ENCODE measurements at places on chromosomes 13 and 19.
A peak's percentile ranks its signal among the peaks of the same experiment; 100 is the strongest.

DNA sequence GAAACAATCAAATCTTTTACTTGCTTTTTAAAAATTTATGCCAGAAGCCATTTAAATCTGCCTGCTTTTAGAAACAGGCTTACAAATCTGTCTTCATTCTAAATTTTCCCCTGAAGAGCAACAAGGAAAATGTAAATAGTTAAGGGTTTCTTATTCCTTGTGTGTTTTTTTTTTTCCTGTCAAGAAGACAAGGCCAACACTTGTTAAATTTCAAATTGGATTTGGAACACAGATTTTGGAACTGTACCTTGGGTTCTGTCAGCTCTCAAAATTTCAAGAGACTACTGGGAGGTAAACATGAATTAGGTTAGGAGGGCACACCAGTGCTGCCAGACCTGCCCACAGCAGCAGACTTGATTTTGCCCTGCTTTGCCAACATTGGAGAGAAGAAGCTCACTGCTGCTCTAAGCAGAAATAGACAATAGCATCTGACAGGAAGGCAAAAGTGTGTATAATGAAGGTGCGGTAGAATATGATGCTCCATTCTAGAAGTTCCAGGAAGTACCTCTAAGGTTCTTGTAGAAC lies 121.7 kb downstream of the NHLRC3 start:
- DNase-seq, result no peak

DNA sequence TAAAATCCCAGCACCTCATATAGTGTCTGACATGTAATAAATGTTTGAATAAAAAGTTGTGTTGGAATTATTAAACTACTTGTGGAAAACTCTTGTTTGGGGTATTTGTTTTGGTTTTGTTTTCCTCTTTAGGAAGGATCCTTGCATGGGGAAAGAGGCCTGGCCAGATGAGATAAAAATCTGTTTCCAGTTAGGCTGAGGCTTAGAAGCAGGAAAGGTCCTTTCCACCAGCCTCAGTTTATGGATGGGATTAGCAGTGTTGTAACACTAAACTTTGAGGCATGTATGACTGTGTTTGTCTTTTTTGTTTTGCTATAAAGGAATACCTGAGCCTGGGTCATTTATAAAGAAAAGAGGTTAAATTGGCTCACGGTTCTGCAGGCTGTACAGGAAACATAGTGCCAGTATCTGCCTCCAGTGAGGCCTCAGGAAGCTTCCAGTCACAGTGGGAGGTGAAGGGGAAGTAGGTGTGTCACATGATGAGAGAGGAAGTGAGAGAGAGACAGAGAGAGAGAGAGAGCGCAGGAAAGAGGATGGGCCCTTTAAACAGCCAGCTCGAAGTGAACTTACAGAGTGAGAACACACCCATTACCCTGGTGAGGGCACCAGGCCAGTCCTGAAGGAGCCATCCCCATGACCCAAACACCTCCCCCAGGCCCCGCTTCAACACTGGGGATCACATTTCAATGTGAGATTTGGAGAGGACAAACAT lies 21.6 kb downstream of the SPATA13 start:
- DNase-seq, result no peak

GRCh38 chr13:50126263-50126992 lies 111.2 kb downstream of the KCNRG start:
- DNase-seq, result no peak

- DNase-seq, result no peak
These were observed 31.6 kb downstream of the MCF2L start for GRCh38 chr13:113000575-113000974.

DNA sequence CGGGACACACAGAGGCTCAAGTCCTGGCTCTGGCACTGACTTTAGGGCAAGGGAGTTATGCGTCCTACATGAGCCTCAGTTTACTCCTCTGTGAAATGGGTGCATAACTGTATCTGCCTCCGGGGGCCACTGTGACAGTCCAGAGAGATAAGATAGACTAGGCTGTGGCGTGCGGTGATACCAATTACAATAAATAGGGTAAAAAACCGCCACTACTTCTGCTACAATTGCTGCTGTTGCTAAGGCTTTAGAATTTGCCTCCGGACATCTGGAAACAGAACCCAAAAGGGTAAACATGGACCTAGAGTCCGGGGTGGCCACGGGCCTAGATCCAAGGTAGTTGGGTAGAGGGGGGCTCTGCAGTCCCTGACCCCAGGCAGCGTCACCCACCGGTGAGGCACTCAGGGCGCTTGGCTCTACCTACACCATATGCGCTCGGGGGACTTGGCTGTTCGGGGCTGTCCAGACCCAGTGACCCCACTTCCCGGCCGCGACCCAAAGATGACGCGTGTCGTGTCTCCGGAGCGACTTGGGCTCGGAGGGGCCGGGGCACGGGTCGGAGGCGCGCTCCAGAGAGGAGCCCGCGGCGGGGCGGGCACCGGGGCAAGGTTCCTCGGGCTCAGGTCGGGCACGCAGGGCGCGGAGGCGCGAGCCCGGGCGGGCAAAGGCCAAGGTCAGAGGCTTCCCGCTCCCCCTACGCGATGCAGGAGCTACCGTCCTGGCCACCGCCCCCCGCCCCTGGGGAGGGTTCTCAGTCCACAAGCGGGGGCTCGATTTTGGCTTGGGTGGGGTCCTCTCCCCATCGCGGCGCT lies 1.1 kb downstream of the INSR start:
- no peak for DNase-seq

DNA sequence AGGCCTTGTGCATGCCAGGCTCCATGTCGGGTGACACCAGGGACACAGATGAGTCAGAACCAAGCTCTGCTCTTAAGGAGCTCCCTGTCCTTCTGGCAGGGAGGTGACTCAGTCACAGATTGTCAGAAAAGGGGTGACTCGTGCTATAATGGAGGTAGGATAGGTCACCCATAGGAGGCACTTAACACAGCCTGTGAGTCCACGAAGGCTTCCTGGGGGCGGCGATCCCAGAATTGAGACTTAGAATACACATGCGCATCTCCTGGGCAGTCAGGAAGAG lies 19.6 kb downstream of the FUZ start:
- DNase-seq, result no peak

DNA sequence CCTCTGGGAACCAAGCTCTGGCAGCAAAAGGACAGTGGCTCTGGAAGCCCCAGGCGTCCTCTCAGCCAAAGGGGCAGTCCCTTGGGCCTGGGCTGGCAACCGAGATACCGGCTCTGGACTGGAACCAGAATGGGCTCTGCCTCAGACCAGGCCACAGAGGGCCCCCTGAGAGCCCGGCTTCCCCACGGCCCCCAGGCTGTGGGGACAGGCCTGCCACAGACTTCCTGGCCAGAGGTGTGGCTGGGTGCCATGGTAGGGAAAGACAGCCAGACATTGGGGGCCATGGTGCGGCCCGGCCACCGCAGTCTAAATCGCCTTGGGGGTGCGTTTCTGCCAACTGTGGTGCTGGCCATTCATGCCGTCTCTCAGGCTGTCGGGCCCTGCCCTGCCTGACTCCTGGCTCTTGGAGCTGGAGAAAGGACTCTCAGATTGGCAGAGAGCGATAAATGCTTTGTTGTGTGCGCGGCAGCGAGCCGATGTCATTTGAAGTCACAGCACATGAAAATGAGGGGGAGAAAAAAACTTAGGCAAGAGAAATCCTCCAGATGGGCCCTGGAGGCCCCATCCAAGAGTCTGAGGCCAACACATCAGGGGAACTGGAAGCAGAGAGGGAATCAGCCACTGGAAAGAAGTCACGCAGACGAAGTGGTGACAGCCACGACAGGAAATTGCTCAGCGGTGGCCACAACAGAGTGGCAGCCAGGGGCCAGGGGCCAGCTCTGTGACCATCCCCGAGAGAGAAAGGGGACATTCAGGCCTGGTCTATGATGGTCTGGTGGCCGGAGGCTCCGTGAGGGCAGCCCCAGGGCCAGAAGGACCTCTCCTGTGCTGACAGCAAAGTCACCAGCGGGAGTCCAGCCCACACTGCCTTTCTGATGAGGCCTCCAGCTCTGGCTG lies 26.5 kb downstream of the SH3GL1 start:
- DNase-seq, result no peak

DNA sequence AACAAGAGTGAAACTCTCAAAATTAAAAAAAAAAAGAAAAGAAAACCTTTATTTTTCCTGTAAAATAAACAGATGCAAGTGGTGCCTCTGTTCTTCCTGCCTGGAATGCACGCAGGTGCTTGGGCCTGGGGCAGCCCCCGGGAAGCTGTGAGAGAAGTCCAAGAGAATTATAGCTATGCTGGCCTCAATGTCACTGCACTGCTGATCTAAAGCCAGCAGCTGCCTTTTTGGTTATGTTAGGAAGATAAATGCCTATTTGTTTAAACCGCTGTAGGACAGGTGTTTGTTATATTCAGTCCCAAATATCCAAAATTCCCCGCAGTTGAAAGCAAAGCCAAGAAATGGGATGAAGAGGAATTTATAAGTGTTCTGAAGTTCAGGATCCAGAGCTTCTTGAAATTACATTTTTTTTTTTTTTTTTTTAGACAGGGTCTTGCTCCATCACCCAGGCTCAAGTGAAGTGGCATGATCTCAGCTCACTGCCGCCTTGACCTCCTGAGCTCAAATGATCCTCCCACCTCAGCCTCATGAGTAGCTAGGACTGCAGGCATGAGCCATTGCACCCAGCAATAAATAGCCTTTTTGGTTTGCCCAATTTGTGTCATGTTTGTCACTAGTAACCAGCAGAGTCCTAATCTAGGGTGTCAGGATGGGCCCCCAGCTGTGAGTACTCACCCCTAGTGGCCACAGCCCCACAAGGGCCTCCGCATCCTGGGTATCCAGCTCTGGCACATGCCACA lies 2.2 kb downstream of the RINL start:
- DNase-seq, result no peak

GRCh38 chr13:104833221-104833620 lies 1702.2 kb downstream of the EFNB2 start:
- no peak for DNase-seq

DNA sequence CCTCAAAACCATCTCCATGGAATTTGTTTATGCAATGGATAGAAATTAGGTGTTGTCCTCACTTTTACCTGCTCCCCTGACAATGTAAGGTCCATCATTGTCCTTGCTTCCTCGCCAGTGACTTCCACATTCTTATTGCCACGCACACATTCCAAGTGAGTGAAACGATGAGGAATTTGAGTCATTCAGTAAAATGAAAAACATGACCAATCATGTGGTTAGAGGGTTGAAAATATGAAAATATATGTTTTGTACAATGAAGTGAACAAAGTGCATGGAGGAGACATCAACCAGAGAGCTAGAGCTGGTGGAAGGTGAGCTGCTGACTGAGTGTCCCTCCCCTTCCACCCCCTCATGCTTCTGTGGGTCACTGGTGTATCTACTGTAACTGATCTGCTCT lies 91.7 kb downstream of the ATP8A2 start:
- DNase-seq, result no peak

DNA sequence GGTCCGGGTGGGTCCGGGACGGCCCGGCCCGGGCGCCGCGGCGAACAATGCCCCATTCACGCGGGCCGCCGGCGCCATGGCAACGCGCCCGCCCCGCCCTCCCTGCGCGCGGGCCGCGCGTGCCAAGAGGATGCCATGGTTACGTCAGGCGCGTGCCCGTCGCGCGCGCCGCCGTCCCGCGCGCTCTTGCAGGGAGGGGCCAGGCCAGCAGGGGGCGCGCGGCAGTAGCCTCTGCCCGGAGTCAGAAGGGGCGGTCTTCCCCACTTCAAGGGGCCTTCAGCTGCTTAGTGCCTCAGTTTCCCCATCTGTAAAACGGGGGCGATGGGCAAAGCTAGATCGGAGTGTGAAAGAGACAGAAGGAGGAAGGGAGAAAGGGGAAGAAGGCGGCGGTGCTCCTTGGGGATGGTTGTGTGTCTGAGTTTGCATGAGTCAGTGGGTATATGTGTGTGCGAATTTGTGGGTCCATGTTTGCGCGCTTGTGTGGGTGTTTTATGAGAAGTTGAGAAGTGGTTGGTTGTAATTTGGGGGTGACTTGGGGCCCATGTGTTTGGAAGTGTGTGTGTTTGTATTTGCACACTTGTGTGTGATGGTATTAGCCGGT lies 11.6 kb upstream of the NFIX start:
- DNase-seq, result peak; percentile 84

GRCh38 chr13:36431204-36432105 lies 840 bp upstream of the CCNA1 start:
- no peak for DNase-seq

GRCh38 chr13:32936716-32937115 lies 79.5 kb upstream of the KL start:
- DNase-seq, result no peak

DNA sequence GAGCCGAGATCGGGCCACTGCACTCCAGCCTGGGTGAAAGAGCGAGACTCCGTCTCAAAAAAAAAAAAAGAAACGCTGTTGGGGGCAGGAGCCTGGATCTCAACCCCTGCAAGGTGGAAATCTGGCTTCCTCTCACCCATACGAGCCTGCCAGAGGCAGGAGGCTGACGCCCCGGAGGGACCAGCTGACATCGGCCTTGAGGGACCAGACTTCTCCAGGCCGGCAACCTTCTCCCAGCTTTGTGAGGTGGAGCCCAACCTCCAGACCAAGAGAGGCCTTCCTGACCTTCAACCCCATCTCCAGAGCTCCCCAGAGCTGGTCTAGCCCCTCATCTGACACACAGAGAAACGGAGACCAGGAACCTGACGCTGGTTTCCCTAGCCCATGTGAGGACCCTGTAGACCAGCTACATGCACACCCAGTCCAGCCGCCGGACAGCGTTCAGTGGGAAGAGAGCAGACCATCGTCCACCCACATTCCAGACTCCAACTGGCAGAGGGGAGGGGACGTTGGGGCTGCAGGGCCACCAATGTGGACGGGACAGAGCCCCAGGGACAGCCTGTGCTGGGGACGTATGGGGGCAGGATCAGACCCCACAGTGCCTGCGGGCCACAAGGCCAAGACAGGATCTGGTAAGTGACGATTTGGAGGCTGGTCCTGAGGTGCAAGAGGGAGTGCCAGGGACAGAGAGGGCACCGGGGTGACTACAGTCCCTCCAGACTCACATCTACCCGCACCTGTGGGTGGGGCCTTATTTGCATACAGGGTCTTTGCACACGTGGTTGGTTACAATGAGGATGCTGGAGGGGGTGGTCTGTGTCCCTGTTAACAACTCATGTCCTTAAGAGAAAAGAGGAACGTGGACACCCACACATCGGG lies 11.4 kb downstream of the SBNO2 start:
- DNase-seq, result no peak

- DNase-seq, result no peak
These were observed 16.3 kb upstream of the KIR3DL3 start for GRCh38 chr19:54707962-54708361.

- DNase-seq, result no peak
These were observed 86.4 kb downstream of the RGCC start for GRCh38 chr13:41543664-41544300.

- no peak for DNase-seq
These were observed 76.2 kb upstream of the CSNK1A1L start for GRCh38 chr13:37181620-37182019.

GRCh38 chr13:46995874-46996273 lies 99.0 kb upstream of the HTR2A start:
- no peak for DNase-seq

- DNase-seq, result no peak
These were observed 34.2 kb downstream of the KCTD12 start for GRCh38 chr13:76851961-76852360.

Data from substantia nigra (tissue), 51 donors.